Cerebellum (tissue), 4 donors: ENCODE measurements at places on chromosomes 5 and 9. TPM values are rescaled to one million over a fixed set of nuclear protein-coding genes. Genes with fewer than 3 reads are reported as not detected.

Gene MYMK
- not detected for total RNA-seq

Gene ADAMTS16
- total RNA-seq, result 7.8 TPM

Gene SH3PXD2B
- 21.0 TPM for total RNA-seq

Gene AQP7
- 0.54 TPM for total RNA-seq

Gene SLCO6A1
- total RNA-seq, result not detected

Gene PRR16
- 1.6 TPM for total RNA-seq

Gene GRAMD2B
- total RNA-seq, result 8.6 TPM

Gene PCDHB14
- 16.3 TPM for total RNA-seq

Gene AIF1L
- 24.2 TPM for total RNA-seq

Gene NTRK2
- total RNA-seq, result 159 TPM

Gene IL4
- total RNA-seq, result not detected

Gene ZDHHC11B
- 7.3 TPM for total RNA-seq

Gene PARP8
- total RNA-seq, result 55.0 TPM

Gene PRDM9
- not detected for total RNA-seq

Gene FRMPD1
- total RNA-seq, result 3.1 TPM

Gene CTNNAL1
- 15.1 TPM for total RNA-seq

Gene WHRN
- total RNA-seq, result 7.7 TPM

Gene FANCG
- total RNA-seq, result 39.7 TPM

Gene KIAA0825
- 25.2 TPM for total RNA-seq

Gene NUP155
- total RNA-seq, result 64.5 TPM

Gene HMCN2
- 2.3 TPM for total RNA-seq

Gene OR13J1
- total RNA-seq, result not detected

Gene NEURL1B
- total RNA-seq, result 13.2 TPM

Gene GABRA6
- total RNA-seq, result 4.4 TPM

Gene CCL28
- 0.18 TPM for total RNA-seq

Gene PCDHA2
- 11.4 TPM for total RNA-seq

Gene SMIM33
- not detected for total RNA-seq

Gene ANKRD34B
- total RNA-seq, result 0.27 TPM

Gene PDE6A
- not detected for total RNA-seq

Gene QRFP
- not detected for total RNA-seq

Gene ADAMTSL2
- 1.8 TPM for total RNA-seq

Gene NOXA1
- total RNA-seq, result 1.5 TPM

Gene MEF2C
- total RNA-seq, result 114 TPM

Gene EIF4EBP3
- total RNA-seq, result not detected

Gene SVEP1
- total RNA-seq, result 12.1 TPM
